ENCODE measurements at places on chromosomes 3 and 15. TPM values are rescaled to one million over a fixed set of nuclear protein-coding genes. Genes with fewer than 3 reads are reported as not detected.

FGF7 gene
- 31.2 TPM for total RNA-seq

CCR2 gene
- total RNA-seq, result not detected

FMN1 gene
- total RNA-seq, result 15.6 TPM

LRRIQ4 gene
- 0.20 TPM for total RNA-seq

MUC13 gene
- total RNA-seq, result not detected

AHSG gene
- not detected for total RNA-seq

EFHB gene
- total RNA-seq, result 0.61 TPM

SAMMSON gene
- total RNA-seq, result not detected

DNA sequence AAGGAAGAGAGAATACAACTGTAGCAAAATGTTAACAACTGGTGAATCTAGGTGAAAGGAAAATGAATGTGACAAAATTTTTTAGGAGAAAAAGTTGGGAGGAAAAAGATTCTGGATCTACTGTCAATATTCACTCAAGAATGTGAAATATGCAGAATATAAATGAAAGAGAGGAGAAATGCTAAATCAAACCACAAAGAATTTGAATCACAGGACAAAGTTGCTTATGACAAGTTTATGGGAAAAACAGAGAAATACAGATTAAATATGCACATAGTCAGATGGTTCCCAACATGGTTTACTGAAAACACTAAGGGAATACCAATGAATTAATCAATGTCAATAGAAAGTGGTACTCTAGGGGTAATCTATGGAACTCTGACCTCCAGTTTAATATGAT is 27.6 kb downstream of the C3orf33 start:
- DNase-seq, result no peak

DNA sequence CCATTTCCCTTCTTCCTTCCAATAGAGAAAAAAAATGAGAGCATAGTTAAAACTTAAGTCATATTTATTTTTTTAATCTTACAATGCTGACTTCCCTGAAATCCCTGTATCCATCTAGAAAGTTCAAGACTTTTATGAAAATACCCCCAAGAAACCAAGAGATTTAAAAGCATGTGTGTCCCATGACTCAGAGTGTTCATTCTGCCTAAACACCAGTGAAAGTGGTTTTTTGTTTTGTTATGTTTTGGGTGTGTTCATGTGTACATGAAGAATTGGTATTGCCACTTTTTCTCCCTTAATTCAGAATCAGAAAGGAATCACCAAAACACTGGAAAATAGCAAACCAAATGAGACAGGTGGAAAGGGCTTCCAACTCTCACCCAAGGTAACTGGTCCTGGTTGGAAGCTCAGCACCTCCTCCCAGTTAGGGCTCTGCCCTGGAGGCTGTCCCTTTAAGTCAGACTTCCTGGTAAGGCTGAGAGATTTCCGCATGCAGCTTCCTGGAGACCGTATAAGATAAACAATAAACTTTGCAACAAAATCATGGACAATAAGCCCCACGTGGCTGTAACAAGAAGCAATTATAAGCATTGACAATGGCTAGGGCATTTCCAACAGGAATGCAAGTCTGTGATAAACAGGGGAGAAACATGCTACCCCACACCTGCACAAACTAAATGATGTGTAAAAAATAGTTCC is 121.9 kb upstream of the ARHGEF3 start:
- DNase-seq, result peak; percentile 18

GRCh38 chr3:170488802-170489201 is 70.1 kb downstream of the CLDN11 start:
- no peak for DNase-seq

DNA sequence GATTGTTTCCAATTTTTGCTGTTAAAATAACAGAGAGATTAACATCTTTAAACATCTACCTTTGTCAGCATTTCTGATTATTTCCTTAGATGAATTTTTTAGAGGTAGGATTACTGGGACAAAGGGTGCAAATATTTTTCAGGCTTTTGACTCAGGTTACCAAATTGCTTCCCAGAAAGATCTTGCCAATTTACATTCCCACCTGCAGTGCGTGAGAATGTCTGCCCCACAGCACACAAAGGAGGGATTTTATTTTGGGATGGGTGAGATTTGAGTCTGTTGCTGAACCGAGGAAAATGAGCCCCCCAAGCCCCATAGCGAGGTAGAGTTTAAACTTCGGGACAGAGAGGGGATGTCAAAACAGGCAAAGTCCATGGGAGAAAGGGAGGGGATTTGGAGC is 25.9 kb upstream of the RNU6-1 start:
- DNase-seq, result no peak

DNA sequence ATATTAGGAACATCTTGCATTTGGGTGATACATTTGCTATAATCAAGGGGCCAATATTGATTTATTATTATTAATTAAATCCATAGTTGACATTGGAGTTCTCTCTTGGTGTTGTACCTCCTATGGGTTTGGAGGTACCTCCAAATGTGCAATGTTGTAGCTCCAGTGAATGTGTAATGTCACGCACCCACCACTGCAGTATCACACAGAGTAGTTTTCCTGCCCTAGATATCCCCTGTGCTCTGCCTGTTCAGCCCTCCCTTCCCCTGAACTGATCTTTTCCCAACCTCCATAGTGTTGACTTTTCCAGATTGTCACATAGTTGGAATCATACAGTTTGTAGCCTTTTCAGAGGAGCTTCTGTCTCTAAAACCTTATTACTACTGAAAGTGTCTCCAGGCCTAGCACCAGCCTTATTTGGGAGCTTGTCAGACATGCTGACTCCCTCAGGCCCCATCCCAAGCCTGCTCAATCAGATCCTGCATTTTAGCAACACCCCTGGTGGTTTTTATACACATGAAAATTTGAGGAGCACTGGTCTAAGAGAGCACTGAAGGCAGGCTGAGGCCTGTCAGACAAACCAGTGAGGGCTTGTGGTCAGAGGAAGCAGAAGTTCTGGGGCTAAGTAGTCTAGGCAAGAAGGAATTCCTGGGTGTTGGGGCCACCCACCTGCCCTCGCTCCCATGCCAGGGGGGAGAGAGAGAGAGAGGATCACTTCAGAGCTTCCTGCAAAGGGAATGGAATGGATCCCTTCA is 73.4 kb downstream of the SLC6A11 start:
- DNase-seq, result no peak

DNA sequence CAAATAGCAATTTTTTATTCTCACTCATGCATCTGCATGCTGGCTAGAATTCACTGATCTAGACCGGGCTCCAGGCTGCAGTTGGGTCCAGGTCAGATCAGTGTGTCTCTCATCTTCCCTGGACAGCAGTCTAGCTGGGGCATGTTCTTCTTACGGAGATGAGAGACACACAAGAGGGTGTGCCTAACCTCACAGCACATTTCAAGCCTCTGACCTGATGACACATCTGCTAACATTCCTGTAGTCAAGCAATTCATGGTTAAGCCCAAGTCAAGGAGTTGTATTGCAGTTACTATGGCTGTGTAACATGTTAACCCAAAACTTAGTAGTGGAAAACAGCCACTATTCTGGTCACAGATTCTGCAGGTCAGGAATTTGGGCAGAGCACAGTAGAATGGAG is 13.1 kb downstream of the BSN start:
- no peak for DNase-seq

GRCh38 chr15:52224211-52224610 is 33.0 kb upstream of the GNB5 start:
- DNase-seq, result no peak

GRCh38 chr15:93989440-93989998 is 241.8 kb upstream of the MCTP2 start:
- DNase-seq, result peak; percentile 74

DNA sequence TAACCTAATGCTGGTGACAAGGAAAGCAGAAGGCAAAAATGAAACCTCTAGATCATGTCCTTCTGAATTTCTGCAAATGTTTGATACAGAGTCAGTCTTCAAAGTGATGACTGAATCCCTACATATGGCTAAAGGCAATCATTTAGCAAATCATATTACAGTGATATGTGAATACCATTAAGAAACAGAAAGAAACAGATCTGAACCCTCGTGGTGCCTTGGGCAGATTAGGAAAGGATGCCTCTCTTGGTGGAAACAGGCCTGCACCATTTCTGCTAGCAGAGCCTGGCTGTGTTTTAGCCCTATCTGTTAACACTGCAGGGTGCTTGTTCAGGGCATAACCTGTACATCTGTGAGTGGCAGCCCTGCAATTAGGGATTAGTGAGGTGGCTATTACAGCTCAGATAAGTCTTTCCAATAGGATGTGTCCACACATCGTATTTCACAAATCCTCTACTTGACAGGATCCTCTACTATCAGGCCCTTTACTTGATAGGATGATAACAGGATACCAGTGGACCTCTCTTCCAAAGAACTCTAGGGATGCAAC is 12.1 kb downstream of the SEC22C start:
- DNase-seq, result no peak

Measured in SJCRH30 (cell line).